Stimulated activated CD4-positive, alpha-beta T cell treated with anti-CD3 and anti-CD28 coated beads, Interleukin-15, amount 100 ng/mL, for 1 hour (primary cell): ENCODE measurements at places on chromosomes 7 and 10.
A peak's percentile ranks its signal among the peaks of the same experiment; 100 is the strongest.

DNA sequence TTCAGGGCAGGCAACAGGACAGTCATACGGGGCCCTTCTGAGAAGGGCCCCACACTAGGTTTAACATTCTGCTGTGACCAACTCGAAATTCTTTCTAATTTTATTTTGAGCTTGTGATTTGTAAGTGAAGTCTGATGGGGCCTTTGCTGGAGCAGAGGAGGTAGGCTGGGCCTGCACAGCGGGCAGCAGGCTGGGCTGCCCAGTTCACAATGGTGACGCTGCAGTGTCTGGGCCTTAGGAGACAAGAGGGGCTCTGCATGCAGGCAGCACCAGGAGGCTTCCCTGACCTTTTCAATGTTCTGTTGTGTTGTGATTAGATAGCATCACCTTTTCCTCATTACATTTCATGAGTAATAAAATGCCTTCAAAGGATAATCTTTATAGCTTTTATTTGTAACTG lies 175.1 kb downstream of the CXCL12 start:
- DNase-seq, result no peak

DNA sequence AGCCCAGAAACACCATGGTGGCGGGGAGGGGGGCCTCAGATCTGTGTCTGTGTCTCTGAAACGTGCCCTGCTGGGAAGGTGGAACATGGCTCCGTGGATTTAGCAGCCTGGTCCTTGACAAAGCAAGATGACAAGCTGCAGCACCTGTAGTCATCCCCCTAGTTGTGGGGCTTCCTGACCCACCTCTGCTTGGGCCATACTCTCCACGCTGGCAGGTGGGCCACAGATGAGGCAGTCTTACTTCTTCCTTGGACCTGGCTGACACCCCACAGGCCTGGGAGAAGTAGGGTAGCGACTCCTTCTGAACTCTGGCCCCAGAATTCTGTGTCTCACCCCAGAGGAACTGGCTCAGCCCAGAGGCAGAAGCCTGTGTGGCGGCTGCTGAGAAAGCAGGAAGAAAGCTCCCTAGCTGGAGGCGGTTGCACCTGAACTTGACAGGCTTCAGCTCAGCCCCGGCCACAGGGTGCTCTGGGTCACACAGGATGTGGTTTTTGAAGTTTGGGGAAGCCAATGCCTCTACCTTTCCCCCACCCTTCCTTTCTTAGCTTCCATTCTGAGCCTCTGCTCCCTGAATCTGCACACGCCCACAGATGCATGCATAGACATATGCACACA lies 113.9 kb downstream of the ABLIM1 start:
- peak; percentile 55 for DNase-seq

DNA sequence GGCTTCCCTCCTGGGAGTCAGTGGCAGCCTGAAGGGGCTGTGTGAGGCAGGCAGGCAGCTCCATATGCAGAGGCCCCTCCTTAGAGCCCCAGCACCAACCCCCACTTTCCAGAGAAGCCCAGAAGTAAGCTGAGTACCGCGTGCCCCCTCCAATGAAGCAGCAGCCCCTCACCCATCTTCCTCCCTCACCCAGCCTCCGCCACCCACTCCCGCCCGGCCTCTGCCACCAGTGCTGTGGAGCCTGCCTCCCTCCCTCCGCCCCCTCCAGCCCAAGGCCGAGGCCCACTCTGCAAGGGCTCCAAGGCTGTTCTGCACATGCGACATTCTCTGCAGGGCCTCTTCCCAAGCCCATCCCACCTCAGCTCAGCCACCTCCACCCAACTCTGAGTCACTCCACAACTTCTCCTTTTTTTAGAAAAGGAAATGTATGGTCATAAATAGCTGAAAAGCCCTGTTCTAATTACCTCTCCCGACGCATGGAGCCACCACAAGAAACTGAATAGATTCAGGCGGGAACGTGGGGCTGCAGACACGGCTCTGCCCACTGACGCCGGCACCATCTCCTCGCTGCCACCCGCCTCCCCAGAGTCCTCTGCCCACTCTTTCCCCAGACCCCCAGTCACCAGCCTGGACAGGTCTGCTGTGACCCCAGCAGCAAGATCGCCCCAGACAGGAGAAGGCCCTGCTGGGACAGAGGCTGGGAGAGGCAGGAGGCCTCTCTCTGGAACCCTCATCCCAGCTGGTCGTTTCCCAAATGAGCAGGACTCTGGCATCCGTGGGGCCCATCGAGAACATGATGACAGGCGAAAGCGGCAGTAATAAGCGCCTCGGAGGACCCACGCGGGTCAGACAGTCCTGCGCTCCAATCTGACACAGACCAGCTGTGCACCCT lies 213.9 kb downstream of the MAD1L1 start:
- no peak for DNase-seq

GRCh38 chr7:158406801-158407200 lies 180.8 kb downstream of the PTPRN2 start:
- no peak for DNase-seq

DNA sequence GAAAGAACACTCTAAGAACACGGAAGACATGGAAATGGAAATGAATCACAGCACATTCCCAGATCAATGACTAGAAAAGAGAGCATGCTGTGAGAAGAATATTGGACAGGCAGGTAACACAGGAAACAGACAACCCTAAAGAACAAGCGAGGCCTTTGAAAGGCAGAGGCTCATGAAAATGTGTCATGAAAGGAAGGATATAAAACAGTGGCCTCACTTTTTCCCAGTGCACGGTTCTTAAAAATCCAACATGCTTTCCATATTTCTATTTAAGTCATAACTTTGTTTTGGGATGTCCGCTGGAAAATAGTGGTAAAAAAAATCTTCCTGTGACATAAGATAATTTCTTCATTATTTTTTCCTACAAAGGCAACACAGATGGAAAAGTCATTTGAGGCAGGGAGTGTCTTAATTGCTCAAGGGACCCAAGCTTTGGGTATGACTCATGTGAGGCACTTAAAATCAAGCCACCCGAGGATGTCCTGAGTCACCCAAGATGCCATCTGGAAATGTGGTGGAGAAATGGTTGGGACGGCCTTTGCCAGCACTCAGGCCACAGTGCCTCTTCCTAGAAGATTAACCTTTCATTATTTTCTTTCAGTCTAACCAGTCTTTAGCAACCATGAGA lies 17.0 kb downstream of the ITIH5 start:
- no peak for DNase-seq

DNA sequence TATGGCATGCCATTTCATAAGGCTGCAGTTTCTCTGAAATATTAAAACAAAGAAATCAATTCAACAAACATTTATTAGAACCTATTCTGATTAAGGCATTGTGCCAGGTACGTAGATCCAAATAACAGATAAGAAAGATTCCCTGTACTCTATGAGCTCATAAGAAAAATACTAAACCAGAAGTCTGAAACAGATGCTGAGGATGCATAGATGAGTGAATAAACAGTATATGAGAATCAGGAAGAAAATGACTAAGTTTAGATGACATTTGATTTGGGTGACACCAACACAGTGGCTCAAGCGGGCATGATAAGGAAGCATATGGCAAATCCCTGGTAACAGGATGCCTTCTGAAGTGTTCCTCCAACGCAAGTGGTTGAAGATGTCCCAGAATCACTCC lies 477.2 kb downstream of the PARD3 start:
- DNase-seq, result no peak

DNA sequence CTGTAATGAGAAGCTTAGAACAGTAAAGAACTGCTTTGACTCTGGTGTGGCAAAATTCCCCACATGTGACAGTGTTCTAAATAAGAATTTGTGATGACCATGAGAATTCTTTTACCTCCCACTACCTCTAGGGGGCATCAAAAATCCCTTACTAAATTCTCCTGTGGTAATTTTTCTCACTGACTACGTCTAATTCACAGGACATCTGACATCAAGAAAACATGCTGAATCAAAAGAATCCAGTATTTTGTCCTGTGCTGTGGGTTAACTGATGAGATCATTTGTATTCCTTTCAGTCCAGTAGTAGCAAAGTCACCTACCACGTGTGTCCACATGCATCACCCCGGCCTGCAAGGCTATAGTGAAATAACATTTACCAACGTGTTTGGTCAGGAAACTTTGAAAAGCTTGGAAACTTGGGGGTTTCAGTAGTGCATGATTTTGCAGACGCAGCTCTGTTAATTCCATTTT lies 103.8 kb downstream of the ATE1 start:
- DNase-seq, result no peak

GRCh38 chr7:73567846-73568685 lies 10.3 kb downstream of the TBL2 start:
- no peak for DNase-seq

DNA sequence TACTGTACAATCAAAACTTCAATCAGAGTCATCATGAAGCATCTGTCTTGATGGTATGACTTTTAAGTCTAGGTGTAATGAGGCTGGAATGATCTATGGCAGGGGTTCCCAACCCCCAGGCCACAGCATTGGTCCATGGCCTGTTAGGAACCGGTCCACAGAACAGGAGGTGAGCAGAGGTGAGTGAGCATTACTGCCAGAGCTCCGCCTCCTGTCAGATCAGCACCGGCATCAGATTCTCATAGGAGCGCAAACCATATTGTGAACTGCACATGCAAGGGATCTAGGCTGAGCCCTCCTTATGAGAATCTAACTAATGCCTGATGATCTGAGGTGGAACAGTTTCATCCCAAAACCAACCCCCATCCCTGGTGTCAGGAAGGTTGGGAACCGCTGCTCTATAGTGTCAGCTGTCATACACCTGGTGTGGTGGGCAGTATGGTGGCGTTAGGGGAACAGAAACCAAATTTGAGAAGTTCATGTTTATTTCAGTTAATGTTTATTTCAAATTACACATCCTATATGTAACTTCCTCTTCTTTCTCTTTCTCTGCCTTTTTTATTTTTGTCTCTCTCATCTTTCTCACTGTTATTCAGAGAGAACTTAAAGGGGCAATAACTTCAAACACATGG lies 432.6 kb downstream of the TNS3 start:
- no peak for DNase-seq

GRCh38 chr10:122373721-122374120 lies 787 bp upstream of the PLEKHA1 start:
- DNase-seq, result no peak

DNA sequence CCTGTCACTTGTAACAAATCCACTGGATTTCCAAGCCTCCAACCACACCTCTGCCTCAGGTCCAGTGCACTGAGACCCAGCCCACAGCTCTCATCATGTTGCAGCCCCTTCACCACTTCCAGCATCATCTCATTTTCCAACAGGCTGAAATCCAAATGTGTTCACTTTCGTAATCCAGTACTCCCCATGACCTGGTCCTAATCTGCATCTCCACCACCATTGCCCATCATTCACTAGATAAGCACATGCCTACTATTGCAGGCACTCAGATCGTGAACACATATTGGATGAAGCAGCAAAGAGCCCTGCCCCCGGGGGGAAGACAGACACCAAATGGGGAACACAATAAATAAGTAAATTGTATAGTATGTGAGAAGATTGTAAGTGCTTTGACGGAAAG lies 76.1 kb upstream of the INSIG1 start:
- DNase-seq, result no peak

DNA sequence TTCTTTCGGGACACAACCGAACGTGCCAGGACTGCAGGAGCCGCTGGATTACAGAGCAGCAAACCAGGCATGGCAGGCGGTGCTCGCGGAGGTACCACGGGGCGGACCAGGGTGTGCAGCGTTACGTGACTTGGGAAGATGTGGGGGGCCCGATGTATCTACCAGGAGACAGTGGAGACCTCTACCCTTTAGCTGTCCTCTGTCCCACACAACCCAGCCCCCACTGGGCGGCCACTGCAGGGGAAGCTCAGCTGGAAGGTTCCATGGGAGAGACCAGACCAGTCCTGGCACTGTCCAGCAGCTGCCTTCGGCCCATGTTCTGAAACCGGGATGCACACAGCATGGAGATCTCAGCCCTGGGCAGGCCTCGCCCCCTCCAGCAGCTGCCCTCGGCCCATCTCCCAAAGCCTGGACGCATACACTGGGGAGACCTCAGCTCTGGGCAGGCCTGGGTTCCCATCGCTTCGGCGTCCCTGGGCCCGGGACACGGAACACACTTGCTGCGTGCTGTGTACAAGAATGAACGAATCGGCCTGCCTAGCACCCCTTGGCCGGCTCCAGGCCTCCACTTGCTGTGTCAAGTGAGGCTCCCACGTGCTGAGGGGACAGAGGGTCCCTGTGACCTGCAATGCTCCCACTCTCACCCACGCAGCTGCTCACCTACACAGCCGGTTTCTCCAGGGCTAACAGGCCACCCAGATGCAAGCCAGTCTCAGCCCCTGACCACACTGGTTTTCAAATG lies 177.4 kb downstream of the ELFN1 start:
- DNase-seq, result no peak

DNA sequence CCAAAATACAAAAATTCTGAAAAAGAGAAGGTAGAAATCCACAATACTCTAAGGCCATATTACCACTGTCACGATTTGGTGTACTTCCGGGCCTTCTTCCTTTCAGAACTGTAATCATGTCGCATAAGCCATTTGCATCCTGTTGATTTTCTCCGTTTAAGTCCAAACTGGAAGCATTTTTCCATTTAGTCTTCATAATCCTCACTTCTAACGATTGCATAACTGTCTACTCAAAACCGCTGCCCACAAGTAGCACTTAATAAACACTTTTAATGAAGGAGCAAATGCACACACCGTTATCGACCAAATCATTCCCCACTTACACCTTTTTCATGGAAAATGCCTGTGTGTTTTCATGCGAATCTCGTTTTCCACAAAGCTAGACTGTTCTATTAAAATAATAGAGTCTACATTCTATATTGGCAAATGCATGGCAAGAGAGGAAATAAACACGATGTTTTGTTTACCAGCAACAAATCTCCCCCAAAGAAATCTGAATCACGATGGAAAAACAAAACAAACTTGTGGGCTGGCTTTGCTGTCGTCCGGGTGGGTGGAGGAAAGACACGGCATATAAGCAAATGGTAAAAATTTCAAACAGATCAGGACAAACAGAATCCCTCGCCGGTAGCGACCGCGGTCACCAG lies 1.0 kb downstream of the ATE1 start:
- no peak for DNase-seq

DNA sequence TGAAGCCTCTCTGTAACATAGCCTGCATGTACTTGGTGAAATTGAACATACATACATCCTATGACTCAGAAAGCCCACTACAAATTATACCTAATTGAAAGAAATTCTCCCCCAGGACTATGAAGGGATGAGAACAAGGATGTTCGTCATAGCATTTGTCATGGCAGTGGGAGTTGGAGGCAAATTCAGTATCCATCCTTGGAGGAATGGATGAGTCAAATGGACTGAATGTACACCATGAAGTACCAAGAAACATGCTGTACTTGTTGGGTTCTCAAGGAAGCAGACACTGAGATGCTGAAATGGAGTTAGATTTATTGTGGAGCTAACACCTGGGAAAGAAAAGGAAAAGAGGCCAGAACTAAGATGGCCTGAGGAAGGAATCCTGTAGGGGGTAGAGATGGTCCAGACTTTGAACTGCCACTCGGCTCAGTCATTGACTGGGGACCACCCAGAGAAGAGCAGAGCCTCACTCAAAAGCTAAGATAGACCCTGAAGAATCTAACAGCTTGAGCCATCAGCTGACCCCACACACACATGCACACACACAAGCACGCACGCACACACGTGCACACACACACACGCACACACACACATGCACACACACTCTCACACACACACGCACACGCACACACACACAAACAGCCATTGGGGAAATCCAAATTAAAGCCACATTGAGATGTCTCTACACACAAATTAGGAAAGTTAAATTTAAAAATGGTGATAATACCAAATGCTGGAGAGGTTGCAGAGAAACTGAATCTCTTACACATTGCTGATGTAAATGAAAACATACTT lies 22.3 kb downstream of the AOC1 start:
- no peak for DNase-seq

GRCh38 chr7:20541608-20542349 lies 73.7 kb upstream of the ABCB5 start:
- no peak for DNase-seq

- DNase-seq, result no peak
These were observed 717.0 kb upstream of the MBL2 start for GRCh38 chr10:53489335-53490182.

- DNase-seq, result no peak
These were observed 73.0 kb downstream of the TCF7L2 start for GRCh38 chr10:113023017-113023416.
